ENCODE measurements at places on chromosomes 1 and 21.
A peak's percentile ranks its signal among the peaks of the same experiment; 100 is the strongest.

GRCh38 chr1:72066431-72066830, 215.9 kb downstream of the NEGR1 start:
- no peak for DNase-seq

GRCh38 chr1:145906954-145907753, 2.7 kb downstream of the ITGA10 start:
- DNase-seq: no peak

- DNase-seq: peak; percentile 74
Observed at GRCh38 chr1:98322966-98323365, 338.6 kb upstream of the SNX7 start.

DNA sequence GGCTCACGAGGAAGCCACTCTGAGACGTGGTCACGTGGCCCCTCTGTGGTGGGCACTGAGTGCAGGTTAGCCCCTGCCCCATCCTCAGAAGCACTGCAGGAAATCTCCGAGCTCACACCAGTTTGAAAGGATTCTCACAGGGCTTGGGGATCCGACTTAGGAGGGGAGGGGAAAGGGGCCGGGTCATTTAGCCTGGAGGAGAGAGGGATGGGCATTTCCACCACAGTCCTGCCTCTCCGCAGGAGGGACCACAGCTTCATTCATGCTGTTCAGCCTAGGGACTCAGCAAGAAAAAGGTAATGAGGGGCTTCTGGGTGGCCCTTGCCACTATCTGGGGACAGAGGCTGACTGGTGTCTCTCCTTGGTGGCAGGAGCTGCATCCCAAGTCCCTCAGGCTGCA, 126.5 kb downstream of the NPHP4 start:
- DNase-seq: no peak

GRCh38 chr1:2444138-2444591, 31.8 kb upstream of the PEX10 start:
- DNase-seq: no peak

DNA sequence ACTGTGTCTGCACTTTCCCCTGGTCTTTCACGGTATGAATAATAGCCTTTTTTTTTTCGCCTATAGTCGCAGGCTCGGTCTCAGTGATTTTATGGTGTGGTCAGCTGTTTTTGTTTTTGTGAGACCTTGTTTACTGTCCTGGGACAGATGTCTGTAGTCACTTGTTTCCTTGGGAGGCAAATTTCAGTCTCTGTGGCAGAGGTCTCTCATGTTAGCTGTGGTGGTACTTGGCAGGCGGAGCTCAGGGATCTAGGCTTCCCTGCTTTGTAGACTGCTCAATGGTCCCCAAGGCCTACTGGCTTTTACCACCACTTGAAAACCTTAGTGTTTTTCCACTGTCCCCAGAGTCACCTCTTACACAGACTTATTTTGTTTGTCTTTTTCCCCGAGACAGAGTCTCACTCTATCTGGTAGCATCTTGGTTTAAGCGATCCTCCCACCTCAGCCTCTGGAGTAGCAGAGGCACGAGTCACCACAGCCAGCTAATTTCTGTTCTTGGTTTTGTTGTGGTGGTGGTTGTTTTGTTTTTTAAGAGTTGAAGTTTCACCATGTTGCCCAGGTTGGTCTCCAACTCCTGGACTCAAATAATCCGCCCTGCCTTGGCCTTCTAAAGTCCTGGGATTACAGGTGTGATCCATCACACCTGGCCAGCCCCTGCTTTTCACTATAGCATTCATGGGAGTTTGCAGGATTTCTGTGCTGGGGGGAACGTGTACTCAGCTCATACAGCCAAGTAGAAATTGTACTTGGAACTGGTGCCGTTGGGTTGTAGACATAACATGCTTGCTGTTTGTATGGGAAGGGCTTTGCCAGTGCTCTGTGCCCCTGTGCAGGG, 10.3 kb downstream of the RNU1-2 start:
- DNase-seq: peak; percentile 41

DNA sequence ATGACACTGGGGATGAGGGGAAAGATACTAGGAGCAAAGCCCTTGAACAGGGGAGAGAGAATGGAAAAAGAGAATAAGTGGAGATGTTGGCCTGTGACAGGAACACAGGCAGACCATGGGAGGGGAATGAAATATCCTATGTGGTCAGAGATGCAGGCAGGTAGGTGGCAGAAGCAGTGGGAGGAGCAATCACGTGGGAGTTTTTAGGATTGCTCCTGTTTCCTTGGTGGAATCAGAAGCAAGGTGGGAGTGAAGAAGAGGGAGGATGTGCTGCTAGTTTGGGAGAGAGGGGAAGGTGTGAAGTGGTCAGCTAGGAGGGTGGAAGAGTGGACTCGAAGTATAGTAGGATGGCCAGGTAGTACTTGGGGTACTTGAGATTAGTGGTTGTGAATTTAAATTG, 46.4 kb upstream of the CDC42BPA start:
- no peak for DNase-seq

DNA sequence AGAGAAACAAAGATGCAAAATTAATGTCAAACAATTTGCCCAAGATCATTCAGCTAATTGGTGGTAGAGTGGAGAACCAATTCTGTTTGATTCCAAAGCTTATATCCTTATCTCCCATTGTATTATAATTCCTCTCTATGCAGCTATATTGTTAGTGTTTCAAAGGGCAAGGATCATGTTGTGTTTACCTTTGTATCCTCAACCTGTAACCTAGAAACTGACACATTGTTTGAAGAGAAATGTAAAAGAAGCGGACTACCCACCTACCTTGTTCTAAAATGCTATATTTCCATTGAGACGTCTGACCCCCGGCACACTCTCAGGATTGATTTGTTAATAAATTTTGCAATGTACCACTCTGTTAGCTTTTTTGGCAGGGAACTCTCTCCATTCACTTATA, 9.3 kb downstream of the RAVER2 start:
- no peak for DNase-seq

- DNase-seq: peak; percentile 66
Observed at GRCh38 chr1:235075777-235076308, 52.8 kb downstream of the TOMM20 start.

GRCh38 chr1:3032371-3033039, 11.2 kb downstream of the ACTRT2 start:
- DNase-seq: no peak

DNA sequence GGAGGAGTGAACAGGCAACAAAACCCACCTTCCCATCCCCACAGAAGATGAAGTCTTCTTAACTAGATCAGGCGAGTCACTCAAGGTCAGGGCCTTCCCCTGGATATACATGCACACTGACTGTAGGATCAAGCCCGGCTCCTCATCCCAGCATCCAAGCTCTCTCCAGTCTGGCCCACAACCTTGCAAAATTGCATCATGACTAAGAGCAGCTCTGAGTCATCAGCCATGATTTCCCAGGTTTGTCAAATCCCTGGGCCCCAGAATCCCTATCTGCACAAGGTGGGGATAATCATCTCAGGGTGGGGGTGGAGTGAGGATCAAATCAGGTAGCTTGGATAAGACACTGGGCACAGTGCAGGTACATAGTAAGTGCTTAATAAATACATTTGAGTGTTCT, 199.3 kb upstream of the GRIK3 start:
- peak; percentile 15 for DNase-seq

GRCh38 chr1:114423455-114423854, 87.5 kb downstream of the TRIM33 start:
- DNase-seq: no peak

DNA sequence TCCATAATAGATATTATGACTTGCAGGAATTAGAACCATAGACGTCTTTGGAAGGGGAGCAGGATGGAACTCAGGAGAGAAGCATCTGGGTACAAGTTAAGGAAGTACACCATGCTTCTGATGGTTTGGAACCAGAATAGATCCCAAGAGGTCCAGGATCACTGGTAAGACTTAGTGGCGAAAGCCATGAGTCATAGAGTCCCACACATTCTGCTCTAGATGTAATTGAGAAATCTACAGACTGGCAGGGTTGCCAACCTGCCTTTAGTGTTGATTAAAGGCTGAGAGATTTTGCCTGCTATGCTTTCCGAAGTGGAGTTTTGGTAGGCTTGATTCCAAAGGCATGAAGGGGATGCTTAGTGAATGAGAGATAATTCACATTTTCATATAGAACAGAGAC, 57.1 kb upstream of the C1orf87 start:
- peak; percentile 38 for DNase-seq

DNA sequence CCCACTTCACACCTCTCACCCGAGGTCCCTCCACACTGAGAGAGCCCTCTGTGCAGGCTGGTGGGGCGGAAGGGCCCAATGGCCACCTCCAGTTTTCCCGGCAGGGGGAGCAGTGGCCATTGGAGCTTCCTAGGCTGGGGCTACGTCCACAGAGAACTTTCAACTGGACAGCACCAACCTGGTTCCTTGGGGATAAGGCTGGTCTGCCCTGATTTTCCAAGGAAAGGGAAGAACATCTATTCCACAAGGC, 20.3 kb upstream of the LAPTM5 start:
- DNase-seq: no peak

DNA sequence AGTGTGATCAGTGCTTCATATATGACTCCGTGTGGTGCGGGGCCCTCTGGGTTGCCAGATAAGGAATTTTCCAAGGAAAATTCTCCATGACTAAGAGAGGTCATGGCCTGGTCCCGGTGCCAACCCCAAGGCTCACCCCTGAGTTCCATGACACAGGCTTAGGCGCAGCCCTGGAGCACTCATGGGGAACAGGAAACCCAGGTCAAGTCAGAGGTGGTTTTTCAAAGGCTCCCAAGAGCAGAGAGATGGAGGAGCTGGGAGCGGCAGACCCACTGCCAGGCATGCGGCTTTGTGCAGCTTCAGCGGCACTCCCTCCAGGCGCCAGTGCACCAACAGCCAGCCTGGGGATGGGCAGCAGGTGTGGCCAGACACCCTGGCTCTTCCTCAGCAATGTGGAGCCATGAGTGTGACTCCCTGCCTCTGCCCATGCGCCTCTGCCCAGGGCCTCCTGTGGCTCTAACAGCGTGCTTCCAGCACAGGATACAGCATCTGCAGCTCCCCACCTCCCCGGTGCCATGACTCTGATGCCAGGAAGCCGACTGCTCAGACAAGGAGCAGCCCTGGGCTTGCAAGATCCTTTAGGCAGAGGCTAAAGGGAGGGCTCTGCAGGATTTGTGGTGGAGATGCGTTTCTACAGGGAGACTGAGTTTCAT, 47.3 kb downstream of the GPR161 start:
- peak; percentile 49 for DNase-seq
